ENCODE measurements at places on chromosomes 1 and 21. TPM values are rescaled to one million over a fixed set of nuclear protein-coding genes. Genes with fewer than 3 reads are reported as not detected.

C1orf87 gene
- total RNA-seq = not detected

CHD5 gene
- total RNA-seq = 0.08 TPM

KHDC4 gene
- total RNA-seq = 32.2 TPM

KNCN gene
- total RNA-seq = not detected

LYPD8 gene
- total RNA-seq = not detected

GRIK1 gene
- total RNA-seq = not detected

DCST1 gene
- not detected for total RNA-seq

RGS5 gene
- total RNA-seq = 1.8 TPM

TAS1R1 gene
- total RNA-seq = not detected

PRAMEF7 gene
- total RNA-seq = 0.08 TPM

PLA2G2F gene
- 9.2 TPM for total RNA-seq

CTH gene
- total RNA-seq = 18.2 TPM

DNAJC6 gene
- 8.3 TPM for total RNA-seq

HMGCS2 gene
- not detected for total RNA-seq

A3GALT2 gene
- not detected for total RNA-seq

CFHR2 gene
- total RNA-seq = not detected

TDRD10 gene
- not detected for total RNA-seq

PLA2G2D gene
- total RNA-seq = not detected

FAM163A gene
- total RNA-seq = 0.21 TPM

- no peak for DNase-seq
These were observed 1.0 kb upstream of the STRIP1 start for GRCh38 chr1:110033421-110033820.

GRCh38 chr1:44239331-44239960 lies 26.2 kb downstream of the DMAP1 start:
- no peak for DNase-seq

GRCh38 chr1:218965821-218966220 lies 207.9 kb upstream of the LYPLAL1 start:
- DNase-seq = no peak

GRCh38 chr1:179298952-179299351 lies 5.4 kb downstream of the SOAT1 start:
- no peak for DNase-seq

DNA sequence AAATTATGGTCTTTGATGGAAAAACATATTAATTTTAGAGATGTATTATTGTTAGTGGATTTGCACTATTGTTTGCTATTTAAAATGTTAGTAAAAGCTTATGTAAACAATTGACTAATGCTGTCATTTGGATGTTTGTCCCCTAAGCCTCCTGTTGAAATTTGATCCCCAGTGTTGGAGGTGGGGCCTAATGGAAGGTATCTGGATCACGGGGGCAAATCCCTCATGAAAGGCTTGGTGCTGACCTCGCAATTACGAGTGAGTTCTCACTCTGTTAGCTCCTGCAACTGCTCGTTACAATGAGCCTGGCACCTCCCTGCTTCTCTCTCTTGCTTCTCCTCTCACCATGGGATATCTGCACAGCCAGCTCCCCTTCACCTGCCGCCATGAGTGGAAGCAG lies 14.3 kb downstream of the TMEM35B start:
- DNase-seq = no peak

GRCh38 chr1:205255941-205256780 lies 28.4 kb downstream of the TMCC2 start:
- no peak for DNase-seq

DNA sequence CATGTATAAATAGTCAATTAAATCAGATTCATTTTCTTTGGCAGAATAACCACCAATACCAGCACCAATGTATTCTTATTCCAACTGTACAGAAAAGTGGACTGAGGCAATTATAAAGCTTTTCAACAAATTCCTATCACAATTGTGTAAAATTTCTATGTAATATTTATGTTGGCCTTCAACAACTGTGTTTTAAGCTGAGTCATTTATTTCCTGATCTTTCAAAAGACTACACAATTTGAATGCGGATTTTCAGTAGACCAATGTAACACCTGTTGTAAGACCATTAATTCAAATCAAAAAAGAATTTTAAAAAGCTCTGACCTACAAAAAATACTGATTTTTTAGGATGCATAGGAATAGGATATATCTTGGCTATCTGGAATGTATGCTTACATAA lies 25.5 kb downstream of the GPATCH2 start:
- DNase-seq = no peak

- no peak for DNase-seq
These were observed 50.0 kb upstream of the WNT2B start for GRCh38 chr1:112458756-112459155.

GRCh38 chr1:234139966-234140365 lies 233.3 kb upstream of the COA6 start:
- peak; percentile 82 for DNase-seq

DNA sequence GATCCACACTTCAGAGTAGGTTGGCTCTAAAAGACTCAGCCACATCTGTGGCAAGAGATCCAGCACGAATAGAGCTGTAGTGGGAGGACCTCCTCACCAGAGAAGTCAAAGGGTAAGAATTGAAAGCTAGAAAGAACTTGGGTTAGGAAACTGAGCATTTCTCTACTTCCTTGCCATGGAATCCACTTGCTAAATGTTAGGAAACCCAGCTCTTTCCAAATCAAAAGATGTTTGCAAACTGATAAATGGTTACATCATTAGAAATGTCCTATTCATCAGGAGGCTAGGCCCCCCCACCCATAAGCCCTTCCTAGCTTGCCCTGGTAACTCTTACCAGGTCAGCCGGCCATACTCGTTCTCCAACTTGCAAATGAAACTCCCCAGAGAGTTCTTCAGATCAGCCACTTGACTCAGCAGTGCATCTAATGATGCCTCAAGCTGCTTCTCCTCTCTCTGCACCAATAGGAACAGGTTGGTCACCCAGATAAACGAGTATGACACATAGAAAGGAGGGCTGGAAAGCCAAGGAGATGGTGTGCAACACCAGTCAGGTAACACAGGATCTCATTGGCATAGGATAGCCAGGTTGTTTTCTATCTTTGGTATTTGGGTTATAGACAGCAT lies 1.5 kb downstream of the MED8 start:
- DNase-seq = no peak

DNA sequence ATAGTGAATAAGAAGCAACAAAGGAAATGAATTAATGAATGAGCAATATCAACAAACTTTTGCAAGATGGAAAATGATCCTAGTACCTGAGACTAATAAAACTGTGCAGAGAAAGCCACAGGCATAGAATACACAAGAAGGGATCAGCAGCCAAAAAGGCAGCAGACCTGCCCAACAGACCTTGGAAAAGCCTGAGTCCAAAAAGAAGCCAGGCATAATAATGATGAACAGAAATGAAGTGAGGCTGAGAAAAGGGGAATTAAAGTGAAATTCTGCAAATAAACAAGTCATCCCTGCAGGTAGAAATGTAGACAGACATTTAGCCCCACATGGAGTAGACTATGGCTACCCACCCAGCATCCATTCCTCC lies 10.3 kb upstream of the PHTF1 start:
- no peak for DNase-seq

- no peak for DNase-seq
These were observed 90.9 kb upstream of the OLIG2 start for GRCh38 chr21:32934829-32935228.

DNA sequence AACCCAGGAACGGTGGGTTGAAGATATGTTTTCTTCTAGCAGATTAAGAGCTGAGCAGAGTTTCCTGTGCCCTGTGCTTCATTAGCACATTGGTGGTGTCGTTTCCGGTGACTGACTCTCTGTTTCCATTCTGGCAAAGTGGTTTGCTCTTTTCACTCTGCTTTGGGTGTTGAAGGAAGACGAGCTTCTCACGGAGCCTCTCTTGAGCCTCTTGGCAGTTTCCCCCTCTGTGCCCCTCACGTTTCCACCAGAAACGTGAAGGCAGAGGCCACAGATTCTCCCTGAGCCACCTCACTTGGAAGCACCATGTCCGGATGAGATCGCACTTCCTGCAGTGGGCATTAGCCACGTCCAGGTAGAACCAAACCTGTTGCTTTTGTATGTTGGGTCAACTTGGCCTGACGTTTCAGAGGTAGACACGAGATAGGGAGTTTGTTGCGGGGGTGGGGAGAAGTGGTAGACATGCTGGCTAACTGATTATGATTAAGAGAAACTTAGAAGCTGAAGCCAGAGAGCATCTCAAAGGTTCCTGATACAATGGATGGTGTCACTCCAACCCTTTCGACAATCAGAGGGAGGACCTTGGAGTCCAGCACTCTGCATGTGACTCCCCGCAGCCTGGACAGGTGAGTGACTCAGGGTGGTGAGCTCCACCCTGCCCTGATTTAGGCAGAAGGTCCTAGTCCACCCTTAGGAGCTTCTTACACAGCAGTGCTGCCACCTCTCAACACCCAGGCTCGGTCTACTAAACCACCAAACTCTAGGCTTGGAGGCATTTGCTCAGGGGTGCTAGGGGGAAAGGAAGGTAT lies at the start of gene LAX1:
TSS of gene LAX1 (plus strand) at position 155 of the 809 bp plus-strand sequence. CDS start at position 538, 383 bp downstream.
- no peak for DNase-seq

DNA sequence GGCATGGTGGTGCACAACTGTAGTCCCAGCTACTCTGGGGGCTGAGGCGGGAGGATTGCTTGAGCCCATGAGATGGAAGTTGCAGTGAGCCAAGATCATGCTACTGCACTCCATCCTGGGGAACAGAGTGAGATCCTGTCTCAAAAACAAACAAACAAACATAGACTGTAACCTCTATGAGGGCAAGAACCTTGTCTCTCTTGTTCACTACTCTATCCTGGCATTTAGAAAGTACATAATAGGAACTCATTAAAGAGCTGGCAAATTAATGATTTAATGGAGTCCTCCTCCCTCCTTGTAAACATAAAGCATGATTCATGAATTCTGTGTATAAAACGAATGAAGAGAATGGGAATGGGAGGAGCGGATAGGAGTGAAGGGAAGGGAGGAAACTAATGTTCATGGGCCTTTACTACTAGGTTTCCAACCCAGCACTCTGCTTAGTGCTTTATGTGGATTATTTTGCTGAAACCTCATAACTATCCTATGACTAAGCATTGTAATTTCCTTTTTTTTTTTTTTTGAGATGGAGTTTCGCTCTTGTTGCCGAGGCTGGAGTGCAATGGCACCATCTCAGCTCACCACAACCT lies 8.6 kb downstream of the LMOD1 start:
- no peak for DNase-seq

GRCh38 chr1:76144247-76144646 lies 69.7 kb downstream of the ST6GALNAC3 start:
- no peak for DNase-seq

DNA sequence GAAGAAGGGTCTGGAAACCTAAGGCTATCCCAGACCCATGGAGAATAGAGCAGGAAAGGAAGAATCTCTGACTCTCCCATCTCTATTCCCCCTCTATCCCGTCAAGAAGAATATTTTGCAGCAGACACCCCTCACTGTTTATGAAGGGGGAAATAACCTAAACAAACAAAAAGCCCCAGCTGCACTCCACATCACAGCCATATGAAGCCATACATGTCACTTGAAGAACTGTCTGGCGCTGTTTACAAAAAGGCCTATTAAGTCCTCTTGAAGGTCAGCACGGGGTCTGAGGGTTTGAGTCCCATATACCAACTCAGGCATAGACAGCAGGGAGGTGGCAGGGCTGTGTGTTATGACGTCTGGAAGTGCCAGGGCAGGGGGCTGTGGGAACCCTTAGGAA lies 31.4 kb downstream of the TRABD2B start:
- DNase-seq = no peak

DNA sequence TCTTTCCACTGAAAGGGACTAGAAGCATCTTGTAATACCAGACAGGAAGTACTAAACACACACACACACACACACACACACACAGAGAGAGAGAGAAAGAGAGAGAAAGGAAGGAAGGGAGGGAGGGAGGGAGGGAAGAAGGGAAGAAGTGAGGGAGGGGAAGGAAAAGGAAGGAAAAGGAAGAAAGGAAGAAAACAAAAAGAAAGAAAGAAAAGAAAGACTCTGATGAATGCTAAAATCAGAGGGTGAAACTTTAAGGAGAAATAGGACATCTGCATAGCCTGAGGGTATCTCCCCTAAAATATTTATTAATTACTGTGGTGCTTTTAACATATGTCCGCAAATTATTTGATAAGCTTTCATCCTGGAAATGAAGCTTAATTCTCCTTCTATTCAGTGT lies 10.6 kb downstream of the TRIT1 start:
- DNase-seq = no peak

DNA sequence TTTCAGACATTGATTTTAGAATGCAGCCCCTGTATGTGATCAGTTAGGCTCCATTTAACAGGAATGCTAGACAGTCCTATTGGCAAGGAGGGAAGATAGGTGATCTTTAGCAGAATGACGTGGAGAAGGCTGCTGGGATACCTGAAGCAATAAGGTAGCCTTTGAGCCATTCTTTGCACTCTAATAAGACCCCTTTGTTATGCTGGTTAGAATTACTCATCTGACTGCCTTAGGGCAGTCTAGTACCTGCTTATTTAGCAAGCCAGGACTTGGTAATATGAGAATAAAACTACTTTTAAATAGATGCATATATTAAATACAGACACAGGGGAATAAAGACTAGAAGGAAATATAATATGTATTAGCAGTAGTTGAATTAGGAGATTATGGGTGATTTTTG lies 29.1 kb downstream of the NGF start:
- no peak for DNase-seq

GRCh38 chr1:151113877-151114276 lies 32.6 kb downstream of the SEMA6C start:
- DNase-seq = no peak

DNA sequence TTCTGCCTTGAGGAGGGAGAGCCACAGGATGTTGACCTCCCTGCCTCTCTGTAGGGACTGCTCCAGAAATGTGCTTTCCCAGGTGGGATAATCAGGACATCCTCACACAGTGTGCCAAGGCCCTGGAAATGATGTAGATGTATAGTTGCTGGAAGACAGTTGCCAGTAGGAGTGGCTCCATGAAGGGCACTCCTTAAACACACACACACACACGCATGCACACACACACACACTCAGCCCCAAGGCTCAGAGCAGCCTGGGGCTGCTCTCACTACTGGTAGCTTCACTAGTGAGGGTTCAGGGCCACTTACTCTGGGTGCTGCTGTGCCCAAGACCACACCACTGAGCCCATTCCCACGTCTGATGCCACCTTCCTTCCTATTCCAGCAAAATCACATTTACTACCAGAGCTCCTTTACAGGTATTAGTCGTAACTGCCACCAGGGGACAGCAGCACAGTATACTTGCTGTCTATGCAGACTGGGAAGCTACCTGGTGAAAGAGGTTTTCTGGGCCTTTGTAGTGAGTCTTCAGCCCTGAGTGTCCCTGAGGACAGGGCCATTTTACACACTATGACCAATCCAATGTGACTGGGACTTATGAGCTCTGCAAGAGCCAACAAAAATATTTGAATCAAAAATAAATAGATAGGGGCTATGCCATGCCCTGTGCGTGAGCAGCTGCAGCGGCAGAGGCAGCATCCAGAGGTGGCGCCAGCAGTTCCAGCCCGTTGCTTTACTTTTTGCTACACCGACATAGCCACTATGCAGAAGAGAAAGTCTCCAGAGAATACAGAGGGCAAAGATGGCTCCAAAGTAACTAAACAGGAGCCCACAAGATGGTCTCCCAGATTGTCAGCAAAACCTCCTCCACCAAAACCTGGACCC lies 15.0 kb downstream of the CRNN start:
- no peak for DNase-seq

DNA sequence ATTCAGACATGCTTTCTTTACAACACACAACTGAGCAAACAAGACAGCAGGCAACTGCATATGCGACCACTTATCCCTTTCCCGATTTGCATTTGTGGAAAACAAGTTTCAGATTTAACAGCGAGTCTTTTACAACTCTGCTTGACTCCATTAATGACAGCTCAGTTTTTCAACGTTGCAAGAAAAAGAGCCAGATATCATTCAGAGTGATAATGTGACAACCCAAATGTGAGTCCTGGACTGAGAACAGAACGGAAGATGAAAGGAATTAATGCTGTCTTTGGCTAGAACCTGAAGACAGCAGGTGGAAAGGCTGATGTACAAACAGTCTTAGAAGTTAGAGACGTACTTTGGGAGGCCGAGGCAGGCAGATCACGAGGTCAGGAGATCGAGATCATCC lies 83.0 kb upstream of the C8B start:
- DNase-seq = no peak

All from kidney epithelial cell (primary cell).